AG10803 (cell line): ENCODE measurements at places on chromosomes 5 and 9.

- no peak for DNase-seq
Observed at GRCh38 chr9:2019723-2020122, 4.6 kb downstream of the SMARCA2 start.

- no peak for DNase-seq
Observed at GRCh38 chr5:61991430-61991829, 314.6 kb upstream of the KIF2A start.

GRCh38 chr5:53253421-53253871 lies 143.9 kb upstream of the MOCS2 start:
- DNase-seq: peak; percentile 83

DNA sequence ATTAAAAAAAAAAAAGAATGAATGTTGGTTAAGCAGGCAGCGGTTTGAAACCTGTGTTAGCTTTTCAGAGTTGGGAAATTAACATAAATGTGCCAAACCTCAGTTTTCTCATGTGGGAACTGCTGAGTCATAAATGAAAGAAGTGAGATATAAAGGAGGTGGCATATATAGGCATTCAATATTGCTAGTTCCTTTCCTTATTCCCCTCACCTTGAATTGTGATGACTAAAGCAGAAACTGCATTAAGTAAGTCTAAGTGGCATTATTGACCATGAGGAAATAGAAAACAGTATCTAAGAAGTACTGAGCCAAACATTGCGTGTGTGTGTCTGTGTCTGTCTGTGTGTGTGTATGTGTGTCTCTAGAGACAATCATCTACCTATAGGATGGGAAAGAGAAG lies 691.2 kb downstream of the TLR4 start:
- peak; percentile 3 for DNase-seq

DNA sequence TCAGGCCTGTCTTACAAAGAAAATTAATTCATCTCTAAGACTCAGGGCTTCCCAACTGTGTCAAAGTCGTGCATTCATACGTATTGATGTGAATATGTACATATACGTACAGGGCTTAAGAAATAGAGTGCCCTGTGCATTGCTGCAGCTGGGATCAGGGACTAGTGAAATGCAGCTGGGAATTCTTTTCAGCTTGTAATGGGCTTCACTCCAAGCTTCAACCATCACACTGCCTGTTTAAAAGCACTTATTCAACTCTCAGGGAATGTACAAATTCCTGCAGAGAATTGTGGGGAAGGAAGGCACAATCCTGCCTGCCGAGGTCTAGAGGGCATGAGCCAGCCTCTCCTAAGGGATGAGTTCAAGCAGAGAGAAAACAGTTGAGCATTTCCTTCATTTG lies 59.6 kb upstream of the MAN2A1 start:
- DNase-seq: peak; percentile 24

GRCh38 chr9:1495282-1496030 lies 445.3 kb downstream of the DMRT2 start:
- no peak for DNase-seq

DNA sequence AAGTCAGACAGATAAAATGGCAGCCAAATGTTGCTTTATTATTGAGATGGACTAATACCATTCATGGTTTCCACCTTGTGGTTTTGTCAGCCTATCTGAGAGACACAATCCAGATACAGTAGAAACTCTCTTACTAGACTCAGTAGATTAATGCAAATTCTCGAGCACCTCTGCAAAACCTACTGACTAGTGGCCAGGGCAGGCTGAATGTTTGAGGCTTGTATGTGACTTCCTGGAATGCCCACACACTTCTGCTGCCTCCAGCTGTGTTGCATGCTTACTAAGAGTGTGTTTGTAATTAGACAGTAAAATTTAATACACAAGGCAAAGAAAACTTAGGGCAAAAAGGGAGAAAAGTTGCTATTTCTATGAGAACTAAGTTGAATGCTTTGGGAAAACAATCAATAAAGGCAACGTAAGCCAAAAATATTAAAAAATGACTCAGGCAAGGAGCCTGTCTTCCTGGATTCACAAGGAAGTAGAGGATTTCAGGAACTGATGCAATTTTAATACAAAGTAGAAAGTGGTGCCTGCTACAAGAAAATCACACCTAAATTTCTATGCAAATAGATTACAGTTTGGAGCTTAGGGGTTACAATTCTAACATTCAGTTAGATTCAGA lies 30.2 kb upstream of the CCNG1 start:
- peak; percentile 60 for DNase-seq

GRCh38 chr9:136291306-136292025 lies 12.4 kb downstream of the CCDC187 start:
- no peak for DNase-seq

DNA sequence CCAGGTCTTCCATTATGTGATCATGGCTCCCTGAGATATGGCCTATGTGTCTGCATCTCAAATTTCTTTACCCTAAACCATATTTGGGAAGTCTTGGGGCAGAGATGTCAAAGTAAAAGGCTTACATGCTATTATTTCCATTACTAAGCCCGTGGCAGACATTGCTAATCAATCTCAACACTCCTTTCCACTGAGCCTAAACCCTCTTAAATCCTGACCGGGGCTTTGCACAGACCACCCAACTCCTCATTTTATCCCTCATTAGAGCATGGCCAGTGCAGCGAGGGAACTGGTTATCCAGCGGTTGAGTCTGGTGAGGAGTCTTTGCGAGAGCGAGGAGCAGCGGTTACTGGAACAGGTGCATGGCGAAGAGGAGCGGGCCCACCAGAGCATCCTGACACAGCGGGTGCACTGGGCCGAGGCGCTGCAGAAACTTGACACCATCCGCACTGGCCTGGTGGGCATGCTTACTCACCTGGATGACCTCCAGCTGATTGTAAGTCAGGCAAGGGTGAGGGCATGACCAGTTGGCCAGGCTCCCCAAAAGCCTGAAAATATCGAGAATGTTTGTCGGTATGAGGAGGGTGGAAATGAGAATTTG lies 11.0 kb downstream of the BSPRY start:
- DNase-seq: no peak

GRCh38 chr9:130215341-130216119 lies 43.3 kb downstream of the NCS1 start:
- peak; percentile 53 for DNase-seq

GRCh38 chr5:91379914-91380490 lies 3.1 kb downstream of the ARRDC3 start:
- DNase-seq: peak; percentile 91

GRCh38 chr5:150372639-150373038 lies 15.1 kb downstream of the TCOF1 start:
- DNase-seq: no peak
